ENCODE measurements at places on chromosomes 7 and 10.

DNA sequence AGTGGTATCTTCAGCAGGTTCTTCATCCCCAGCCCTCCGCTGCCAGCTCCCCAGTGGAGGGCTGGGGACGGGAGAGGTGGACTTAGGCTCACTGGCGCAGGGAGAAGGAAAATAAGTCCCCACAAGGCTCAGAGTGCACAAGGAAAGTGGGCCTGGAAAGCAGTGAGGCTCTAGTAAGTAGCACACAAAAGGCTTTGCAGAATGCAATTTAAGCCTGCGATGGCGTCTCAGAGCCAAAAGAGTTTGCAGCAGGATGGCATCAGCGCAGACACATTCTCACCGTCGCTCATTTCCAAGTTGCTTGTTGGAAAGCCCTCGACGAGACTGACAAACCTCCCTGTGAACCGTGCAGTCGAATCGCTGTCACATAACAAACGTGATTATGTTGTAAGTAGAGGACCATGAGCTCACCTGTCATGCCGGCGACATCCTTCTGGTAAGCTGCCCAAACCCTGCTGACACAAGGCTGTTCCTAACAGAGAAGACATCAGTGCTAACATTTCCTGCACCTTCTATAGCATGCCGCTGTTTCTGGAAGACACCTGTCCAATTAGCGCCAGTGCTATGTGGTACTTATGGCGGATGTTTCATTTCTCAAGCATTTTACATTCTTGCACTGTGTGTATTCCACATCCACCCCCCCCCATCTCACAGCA lies 98.3 kb upstream of the NPVF start:
- DNase-seq, result no peak

- no peak for DNase-seq
Observed at GRCh38 chr7:35967366-35968139, 166.7 kb downstream of the SEPTIN7 start.

GRCh38 chr10:2955064-2955463 lies 112.3 kb upstream of the PFKP start:
- no peak for DNase-seq

DNA sequence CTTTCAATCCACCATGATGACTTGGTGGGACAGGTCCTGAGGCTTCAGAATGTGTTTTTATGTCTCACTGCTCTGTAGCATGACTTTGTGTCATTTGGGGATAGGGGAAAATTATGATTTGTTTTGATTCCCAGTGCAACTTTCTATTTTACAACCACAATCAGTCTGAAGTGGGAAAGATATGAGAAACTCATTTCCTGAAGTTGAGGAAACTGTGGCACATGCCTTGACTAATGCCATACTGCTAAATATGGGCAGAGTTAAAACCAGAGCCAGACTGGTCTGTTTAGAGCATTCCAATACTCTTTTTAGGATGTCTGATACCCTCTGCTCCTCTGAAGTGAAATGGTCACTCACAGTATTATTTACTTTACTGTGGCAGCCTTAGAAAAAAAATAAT lies 307.7 kb downstream of the ADRA2A start:
- DNase-seq, result no peak

- DNase-seq, result no peak
Observed at GRCh38 chr7:50729962-50730361, 52.7 kb downstream of the GRB10 start.
